ENCODE measurements at places on chromosomes 2 and 18.

DNA sequence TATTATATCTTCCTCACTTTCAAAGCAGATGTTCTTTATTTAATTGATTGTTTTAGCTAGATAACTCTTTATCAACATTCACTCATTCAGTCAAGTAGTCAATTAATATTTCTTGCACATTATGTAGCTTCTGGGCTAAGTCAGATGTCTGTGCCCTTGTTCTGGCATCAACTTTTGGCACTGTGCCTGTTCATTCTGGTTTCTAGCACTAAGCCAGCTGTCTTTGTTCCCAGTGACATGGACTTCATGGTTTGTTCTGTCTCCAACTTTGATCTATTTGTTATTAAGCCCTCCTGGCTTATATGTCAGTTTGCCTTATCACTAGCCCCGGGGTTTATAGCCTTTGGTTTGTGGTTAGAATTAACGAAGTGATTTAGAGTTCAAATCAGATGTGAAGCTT is 247.9 kb upstream of the SYT4 start:
- no peak for DNase-seq

- DNase-seq: no peak
Measured at GRCh38 chr2:234286956-234287355, 209.9 kb downstream of the ARL4C start.

DNA sequence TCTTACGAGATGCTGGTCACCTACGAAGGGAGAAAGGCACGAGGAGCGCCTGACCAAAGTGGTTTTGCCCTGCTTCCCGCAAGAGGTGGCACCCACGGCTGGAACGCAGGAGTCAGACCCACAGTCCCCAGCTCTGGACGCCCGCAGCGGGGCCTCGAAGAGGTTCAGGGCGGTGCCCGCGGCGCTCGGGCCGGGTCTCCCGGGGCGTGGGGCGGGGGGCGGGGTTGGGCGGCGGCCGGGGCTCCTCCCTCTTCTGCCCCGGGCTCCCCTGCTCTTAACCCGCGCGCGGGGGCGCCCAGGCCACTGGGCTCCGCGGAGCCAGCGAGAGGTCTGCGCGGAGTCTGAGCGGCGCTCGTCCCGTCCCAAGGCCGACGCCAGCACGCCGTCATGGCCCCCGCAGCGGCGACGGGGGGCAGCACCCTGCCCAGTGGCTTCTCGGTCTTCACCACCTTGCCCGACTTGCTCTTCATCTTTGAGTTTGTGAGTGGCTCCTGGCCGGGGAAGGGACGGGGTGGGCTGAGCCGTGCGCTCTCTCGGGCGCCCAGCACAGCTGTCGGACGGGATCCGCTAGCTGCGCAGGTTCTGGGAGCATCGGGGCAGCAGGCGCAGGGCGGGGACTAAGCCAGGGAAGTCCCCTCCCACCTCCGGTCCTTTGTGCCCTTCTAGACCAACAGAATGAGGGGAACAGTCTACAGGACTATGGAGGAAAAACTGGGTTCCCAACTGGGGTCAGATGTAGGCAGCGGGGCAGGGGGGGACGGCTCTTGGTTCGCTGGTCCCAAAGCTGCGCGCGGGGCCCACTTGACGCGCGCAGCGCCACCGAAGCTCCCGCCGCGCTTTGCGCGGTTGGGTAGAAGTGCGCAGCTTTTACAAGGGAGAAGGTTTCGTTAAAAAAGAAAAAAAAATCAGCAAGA is at the start of gene MAL:
Gene MAL, plus strand, starts transcription at position 303 of the 914 bp plus-strand sequence. Its CDS starts 85 bp downstream, at position 388.
- DNase-seq: no peak

- no peak for DNase-seq
Measured at GRCh38 chr2:221563270-221563985, 8.7 kb downstream of the EPHA4 start.

GRCh38 chr2:195570329-195570728 is 86.7 kb upstream of the SLC39A10 start:
- no peak for DNase-seq

DNA sequence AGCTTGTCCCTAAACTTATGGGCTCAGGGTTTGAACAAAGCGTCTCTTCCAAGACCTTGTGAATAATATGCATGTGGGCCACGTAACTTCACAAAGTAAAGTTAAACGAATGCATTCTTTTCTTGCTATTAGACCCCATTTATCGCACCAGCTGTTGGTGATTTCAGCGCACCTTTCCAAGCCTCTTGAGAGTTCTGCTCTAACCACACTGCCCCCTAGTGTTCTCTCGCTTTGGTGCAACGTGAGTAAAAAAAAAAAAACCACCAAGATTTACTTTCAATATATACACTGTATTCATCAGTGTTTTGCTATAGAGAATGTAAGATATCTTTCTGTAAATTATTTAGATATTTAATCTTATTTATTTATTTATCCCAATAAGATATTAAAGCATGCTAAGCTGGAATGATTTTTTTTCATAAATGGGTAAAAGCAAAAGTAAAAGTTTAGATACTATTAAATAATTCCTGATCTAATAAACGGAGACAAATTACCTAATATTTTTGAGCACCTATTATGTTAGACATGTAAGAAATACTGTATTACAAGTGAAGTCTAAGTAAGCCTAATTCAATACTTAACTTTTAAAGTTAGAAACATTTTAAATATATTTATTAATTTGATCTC is 459.5 kb downstream of the DLGAP1 start:
- peak; percentile 83 for DNase-seq

GRCh38 chr2:20150806-20151571 is 73.9 kb downstream of the SDC1 start:
- no peak for DNase-seq

DNA sequence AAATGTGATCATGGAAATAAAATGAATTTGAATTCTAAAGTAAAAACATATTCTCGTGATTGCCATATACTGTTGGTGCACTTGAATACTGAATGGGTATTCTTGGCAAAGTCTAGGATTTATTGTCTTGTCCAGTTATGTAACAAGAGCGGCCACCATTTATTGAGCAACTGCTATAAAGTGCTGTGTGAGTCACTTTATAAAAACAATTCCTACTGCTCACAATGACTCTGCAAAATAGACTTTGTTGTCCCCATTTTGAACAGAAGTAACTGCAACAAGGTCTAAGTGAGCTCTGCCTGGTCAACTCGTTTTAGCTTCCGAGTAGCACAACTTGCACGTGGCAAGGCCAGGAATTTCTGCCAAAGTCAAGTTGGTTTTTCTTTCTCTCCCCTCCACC is 995.6 kb upstream of the FANCL start:
- DNase-seq: peak; percentile 43

Measured in fibroblast of mammary gland (primary cell).